ENCODE measurements at places on chromosomes 3 and 15.

GRCh38 chr3:195260280-195260905, 10.6 kb downstream of the XXYLT1 start:
- H3K27ac ChIP-seq, result no peak overlapping the region
- no peaks in the 10 kb centered on the region for H3K27me3 ChIP-seq
- no peaks in the 10 kb centered on the region for H3K36me3 ChIP-seq
- DNase-seq, result no peak

DNA sequence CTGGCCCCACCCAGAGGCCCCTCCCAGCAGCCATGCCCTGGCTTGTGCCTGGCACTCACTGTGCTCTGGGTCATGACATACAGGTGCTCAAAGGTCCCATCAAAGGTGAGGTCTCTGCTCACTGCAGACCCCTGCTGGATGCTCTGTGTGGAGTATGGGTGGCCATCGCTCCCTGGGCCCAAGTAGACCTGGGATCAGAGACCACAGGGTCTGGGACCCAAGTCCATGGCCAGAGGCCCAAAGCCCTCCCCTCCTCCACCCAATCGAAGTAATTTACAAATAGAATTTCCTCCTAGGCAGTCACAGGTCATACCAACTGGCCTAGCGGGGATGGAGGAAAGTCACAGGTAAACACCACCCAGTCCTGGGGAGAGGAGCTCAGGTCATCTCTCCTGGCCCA, 7.6 kb downstream of the PLXNB1 start:
- no peak overlapping the region for H3K4me3 ChIP-seq
- no peak for DNase-seq
- H3K4me1 ChIP-seq, result peaks cover 18% of the 10 kb centered on the region
- H3K27me3 ChIP-seq, result no peaks in the 10 kb centered on the region

- H3K27ac ChIP-seq, result no peak overlapping the region
- DNase-seq, result no peak
- no peak overlapping the region for H3K4me3 ChIP-seq
- no peaks in the 10 kb centered on the region for H3K27me3 ChIP-seq
- H3K36me3 ChIP-seq, result no peaks in the 10 kb centered on the region
- H3K4me1 ChIP-seq, result peaks cover 4% of the 10 kb centered on the region
These were observed 92.9 kb downstream of the WDR76 start for GRCh38 chr15:43919540-43920253.

DNA sequence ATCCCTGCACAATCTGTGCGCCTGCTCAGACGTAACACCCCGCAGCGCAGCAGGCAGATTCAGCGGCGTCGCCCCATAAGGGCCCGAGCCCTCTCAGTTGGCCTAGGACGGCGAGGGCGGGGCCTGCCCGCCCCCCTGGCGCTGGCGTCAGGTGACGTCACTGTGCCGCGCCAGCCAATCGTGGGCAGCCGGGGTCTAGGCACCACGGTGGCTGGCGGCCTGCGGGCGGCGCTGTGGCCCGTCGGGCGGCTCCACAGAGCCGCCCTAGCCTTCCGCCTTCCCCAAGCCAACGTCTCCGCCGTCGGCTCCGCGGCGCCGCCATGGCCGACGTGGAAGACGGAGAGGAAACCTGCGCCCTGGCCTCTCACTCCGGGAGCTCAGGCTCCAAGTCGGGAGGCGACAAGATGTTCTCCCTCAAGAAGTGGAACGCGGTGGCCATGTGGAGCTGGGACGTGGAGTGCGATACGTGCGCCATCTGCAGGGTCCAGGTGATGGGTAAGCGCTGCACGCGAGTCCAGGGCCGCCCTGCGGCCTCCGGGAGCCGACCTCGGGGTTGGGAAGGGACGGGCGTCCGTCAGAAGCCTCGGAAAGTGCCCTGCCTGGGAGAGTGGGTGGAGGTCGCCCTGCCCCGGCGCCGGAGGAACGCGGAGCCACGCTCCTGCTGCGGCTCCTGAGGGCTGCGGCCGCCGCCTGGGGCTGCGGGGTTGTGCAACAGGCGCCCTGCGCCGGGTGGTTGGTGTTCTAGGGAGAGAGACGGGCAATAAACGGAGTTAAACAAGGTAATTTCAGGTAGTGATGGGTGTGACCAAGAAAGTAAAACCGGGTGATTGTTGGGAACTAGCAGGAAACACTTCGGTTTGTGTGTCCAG, at the start of gene RNF7:
TSS of gene RNF7 (plus strand) at position 277 of the 869 bp plus-strand sequence. CDS start at position 321, 44 bp downstream.
- peaks cover 28% of the 10 kb centered on the region for H3K36me3 ChIP-seq
- H3K4me1 ChIP-seq, result peaks cover 14% of the 10 kb centered on the region
- peak within 1 kb of the TSS; percentile 84 for H3K27ac ChIP-seq
- H3K4me3 ChIP-seq, result peak within 1 kb of the TSS; percentile 86
- DNase-seq, result peak; percentile 89

- no peak overlapping the region for H3K27ac ChIP-seq
- H3K4me3 ChIP-seq, result no peak overlapping the region
- no peaks in the 10 kb centered on the region for H3K4me1 ChIP-seq
- H3K36me3 ChIP-seq, result no peaks in the 10 kb centered on the region
- H3K27me3 ChIP-seq, result no peaks in the 10 kb centered on the region
These were observed 895.4 kb downstream of the FHIT start for GRCh38 chr3:60355825-60356224.

- H3K27ac ChIP-seq, result no peak overlapping the region
- peaks cover 17% of the 10 kb centered on the region for H3K4me1 ChIP-seq
- H3K4me3 ChIP-seq, result no peak overlapping the region
- no peaks in the 10 kb centered on the region for H3K36me3 ChIP-seq
- H3K27me3 ChIP-seq, result no peaks in the 10 kb centered on the region
These were observed 154.1 kb downstream of the ADAMTS17 start for GRCh38 chr15:100187677-100188076.

- H3K27me3 ChIP-seq, result no peaks in the 10 kb centered on the region
- H3K36me3 ChIP-seq, result peaks cover 11% of the 10 kb centered on the region
- no peak for DNase-seq
These were observed 25.0 kb downstream of the MCCC1 start for GRCh38 chr3:183074261-183074660.

- no peaks in the 10 kb centered on the region for H3K36me3 ChIP-seq
- DNase-seq, result no peak
- no peak overlapping the region for H3K27ac ChIP-seq
- no peaks in the 10 kb centered on the region for H3K4me1 ChIP-seq
These were observed 17.6 kb upstream of the ACTL6A start for GRCh38 chr3:179544981-179545645.

DNA sequence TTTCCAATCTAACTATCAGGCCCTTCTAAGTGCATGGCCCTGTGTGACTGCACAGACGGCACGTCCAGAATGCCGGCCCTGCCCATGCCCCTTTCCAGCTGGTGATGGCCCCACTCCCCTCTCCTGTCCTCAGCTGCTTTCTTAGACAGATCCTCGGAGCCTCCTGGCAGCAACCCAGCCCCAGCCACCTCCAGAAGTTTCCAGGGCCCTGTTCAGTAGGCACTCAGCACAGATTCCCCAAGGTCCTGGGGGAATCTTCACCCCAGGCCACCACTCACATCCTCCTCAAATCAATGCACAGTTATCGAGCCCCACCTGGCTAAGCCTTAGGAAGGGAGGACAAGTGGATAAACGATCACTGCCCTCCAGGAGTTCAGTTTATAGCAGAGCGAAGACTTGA, 1.4 kb upstream of the CRABP1 start:
- no peaks in the 10 kb centered on the region for H3K4me1 ChIP-seq
- H3K4me3 ChIP-seq, result no peak overlapping the region
- H3K36me3 ChIP-seq, result no peaks in the 10 kb centered on the region

DNA sequence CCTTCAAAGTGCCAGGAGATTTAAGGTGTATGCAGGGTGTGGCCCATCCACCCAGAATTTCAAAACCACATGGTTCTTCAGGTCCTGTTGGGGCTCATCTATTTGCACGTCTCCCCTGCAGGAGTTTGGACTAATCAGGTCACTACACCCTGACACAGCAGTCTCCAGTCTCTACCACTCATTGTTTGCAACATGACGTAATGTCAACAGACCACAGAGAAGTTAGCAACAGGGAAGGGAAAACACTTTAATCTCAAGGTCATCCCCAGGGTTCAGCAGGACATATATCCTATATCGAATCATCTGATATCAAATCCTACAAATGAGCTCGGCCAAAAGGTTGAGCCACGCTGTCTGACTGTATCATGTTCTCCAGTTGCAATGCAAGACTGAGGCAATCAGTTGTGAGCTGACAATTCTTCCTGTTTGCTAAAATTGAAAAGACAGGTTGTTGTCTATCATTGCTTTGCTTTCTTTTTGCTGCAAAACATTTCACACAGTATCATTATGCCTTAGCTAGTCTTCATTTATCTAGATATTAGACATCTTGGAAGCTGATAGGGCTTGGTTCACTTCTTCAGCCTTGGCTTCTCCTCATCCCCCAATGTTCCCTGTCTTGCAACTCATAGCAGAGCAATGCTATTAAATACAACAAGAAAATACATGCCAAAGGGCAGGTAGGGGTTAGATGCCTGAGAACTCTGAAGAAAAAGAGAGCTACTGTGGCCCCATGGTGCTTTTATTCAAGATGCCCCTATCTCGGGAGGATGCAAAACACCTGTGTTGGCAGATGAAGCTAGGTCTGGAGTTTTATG, 13.4 kb upstream of the LEKR1 start:
- H3K4me3 ChIP-seq, result no peak overlapping the region
- H3K36me3 ChIP-seq, result no peaks in the 10 kb centered on the region
- no peaks in the 10 kb centered on the region for H3K27me3 ChIP-seq
- no peak for DNase-seq
- peak overlapping the region; percentile 99 for H3K27ac ChIP-seq

DNA sequence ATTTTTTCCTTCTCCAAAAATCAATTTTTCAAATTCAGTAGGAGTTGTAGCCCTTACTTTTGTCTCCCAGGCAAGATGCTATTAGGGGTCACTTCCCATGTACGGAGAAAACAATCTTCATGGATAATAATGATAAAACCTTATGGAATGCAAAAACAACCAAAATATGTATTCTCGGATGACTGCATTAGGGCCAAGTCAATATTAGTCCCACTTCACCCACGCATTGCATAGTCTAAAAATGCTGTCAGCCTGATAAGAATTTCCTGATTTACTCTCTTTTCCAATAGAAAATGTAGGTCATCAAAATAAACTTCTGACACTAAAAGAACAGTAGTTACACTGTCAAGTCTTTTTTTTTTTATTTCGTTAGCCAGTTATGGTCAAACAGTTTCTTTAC, 2.7 kb downstream of the VGLL3 start:
- H3K4me3 ChIP-seq, result no peak overlapping the region
- H3K27me3 ChIP-seq, result no peaks in the 10 kb centered on the region
- DNase-seq, result no peak
- peaks cover 29% of the 10 kb centered on the region for H3K4me1 ChIP-seq
- no peaks in the 10 kb centered on the region for H3K36me3 ChIP-seq

DNA sequence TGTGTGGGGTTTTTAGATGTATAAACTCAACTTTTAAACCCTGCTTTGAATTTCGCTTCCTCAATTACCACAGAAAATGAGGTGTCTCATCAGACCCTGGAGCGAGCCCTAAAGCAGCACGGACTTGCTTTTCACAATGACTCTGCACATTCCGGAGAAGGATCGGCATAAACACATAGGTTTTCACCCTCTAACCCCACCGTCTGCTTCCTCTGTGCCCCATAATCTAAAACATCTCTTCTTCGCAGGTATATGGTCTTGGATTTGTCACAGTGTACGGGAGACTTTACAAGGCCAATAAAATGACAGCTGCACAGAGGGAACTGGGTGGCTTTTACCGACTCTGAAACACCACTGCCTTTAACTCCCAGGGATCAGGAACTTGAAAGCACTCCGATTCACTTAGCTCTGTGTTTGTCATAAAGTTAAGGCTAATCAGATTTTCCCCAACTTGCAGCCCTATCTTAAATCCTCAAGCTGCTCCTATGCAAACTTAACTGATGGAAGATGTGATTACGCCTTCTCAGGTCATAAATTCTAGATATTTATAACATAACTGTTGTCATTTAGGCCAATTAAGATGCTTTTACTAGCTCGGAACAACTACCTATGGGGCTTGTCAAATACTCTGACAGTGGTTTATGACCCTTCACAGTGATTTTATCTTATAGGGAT, 133.4 kb upstream of the WNT5A start:
- no peak overlapping the region for H3K4me3 ChIP-seq
- H3K27me3 ChIP-seq, result no peaks in the 10 kb centered on the region
- DNase-seq, result no peak
- H3K36me3 ChIP-seq, result no peaks in the 10 kb centered on the region
- H3K4me1 ChIP-seq, result peaks cover 27% of the 10 kb centered on the region
- peak overlapping the region; percentile 56 for H3K27ac ChIP-seq

DNA sequence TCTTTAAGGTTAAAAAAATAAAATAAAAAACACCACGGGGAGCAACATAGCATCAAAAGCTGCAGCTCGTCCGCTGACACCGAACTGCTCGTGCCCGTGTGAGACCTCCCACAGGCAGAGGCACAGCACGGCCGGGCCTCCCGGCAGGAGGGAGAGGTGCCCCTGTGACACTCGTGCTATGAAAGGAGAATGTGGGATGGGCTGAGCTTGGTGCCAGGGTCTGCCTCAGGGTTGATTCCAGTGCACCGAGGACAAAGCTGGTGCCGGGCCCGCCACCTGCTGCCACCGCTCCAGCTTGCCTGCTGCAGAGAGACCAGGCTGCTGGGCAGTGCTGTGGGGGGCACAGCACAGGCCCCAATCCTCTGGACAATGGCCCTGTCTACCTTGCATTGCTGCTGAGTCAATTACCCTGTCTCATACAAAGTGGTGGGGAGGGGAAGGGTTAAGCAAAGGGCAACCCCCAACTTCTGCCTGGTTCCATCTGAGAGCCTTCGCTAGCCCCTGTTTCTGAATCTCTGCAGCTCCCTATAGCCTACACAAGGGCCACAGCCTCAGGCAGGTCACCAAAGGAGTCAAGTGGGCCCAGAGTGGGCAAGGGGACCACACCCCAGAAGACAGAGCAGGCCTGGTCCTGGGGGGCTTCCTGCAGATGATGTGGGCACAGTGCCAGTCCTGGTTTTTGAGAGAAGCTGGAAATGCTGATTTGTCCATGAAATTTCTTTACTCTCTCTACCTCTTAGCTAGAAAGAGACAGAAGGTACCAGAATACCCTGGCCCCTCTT, 74.0 kb upstream of the SNRPA1 start:
- H3K36me3 ChIP-seq, result no peaks in the 10 kb centered on the region
- DNase-seq, result peak; percentile 54
- H3K4me1 ChIP-seq, result no peaks in the 10 kb centered on the region
- no peak overlapping the region for H3K4me3 ChIP-seq
- H3K27ac ChIP-seq, result no peak overlapping the region

DNA sequence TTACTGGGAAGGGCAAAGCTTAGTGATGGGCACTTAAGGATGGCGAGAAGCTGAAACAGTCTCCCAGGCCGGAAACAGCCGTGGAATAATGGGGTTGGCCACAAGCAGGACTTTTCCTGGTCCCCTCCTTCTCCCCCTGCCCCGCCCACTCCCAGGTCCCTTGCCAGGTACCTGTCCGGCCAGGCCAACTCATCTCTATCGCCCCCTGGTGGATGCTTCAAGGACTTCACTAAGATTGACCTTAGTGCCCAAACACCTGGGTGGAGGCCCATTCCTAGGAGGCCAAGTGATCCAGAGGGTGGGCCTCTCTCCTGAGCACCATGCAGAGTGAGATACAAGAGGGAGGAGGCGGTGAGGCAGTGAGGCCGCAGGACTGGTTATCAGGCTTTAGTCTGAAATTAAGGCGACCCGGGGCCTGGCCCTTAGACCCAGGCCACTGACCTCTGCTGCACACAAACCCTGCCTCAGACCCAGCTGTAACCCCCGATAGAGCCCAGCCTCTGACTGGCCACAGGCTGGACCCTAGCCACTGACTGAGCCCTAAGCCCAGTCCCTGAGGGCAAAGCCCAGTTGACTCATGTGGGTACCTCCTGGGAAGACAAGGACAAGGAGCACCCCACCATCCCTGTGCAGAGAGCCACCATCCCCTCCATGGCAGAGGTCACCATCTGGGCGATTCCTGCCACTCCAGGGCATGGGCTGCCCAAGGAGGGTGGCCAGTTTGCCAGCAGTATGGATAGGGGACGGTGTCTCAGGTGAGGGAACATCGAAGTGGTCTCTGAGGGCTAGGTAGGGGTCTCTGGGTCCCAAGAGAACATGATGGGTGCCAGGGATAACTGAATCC, 37.6 kb downstream of the VIPR1 start:
- no peak overlapping the region for H3K27ac ChIP-seq
- no peaks in the 10 kb centered on the region for H3K4me1 ChIP-seq
- no peaks in the 10 kb centered on the region for H3K36me3 ChIP-seq
- no peak overlapping the region for H3K4me3 ChIP-seq
- no peaks in the 10 kb centered on the region for H3K27me3 ChIP-seq

Data from RWPE2 (cell line).